ENCODE measurements at places on chromosomes 11 and 22.
A peak's percentile ranks its signal among the peaks of the same experiment; 100 is the strongest.

DNA sequence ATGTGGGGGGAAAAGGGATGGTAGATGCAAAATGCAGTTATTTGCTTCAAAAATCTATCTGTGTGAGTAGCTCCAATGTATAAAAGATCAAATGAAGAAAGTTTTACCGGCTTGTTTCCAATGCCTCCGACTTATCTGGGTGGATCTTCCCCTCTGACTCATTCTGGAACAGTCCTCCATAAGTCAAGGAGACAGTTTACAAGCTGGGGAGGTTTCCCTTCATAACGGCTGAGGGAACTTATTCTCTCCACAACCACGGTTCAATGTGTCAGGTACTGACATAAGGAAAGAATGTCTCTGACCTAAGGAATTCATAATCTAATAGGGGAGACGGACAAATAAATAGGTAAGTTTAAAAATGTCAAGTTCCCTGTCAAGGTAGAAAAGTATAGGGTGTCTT is 49.7 kb upstream of the BIRC3 start:
- no peak for DNase-seq

GRCh38 chr22:25021409-25021808 is 68.9 kb downstream of the KIAA1671 start:
- no peak for DNase-seq

GRCh38 chr11:34620820-34621792 is at the start of gene EHF:
Gene EHF, plus strand, starts transcription at chr11:34621093. Its CDS starts 21,538 bp downstream, at chr11:34642631.
- DNase-seq: no peak

GRCh38 chr22:44383652-44384562 is 71.2 kb upstream of the SHISAL1 start:
- no peak for DNase-seq

DNA sequence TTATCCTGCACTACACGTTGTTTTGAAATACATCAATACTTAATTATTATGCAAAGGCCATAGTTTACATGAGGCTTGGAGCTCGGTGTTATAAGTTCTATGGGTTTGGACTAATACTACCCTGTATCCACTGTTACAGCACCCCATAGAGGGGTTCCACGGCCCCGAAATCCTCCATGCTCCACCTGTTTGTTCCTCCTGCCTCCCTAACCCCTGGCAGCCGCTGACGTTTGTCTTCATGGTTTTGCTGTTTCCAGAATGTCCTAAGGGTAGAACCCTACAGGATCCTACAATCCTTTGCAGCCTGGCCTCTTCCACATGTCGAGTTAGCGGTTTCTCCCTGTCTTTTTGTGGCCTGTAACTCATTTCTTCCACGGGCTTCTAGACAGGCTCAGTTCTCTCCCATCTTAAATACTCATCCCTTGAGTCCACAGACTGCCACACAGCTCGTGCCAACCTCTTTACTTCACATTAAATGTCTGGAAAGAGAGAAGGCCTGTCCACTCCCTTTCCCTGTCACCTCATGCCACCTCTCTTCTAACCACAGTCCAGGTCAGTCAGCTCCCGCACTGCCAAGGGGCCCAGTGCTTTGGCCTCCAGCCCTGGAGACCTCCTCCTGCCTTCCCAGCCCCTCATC is 42.4 kb upstream of the TH start:
- no peak for DNase-seq

DNA sequence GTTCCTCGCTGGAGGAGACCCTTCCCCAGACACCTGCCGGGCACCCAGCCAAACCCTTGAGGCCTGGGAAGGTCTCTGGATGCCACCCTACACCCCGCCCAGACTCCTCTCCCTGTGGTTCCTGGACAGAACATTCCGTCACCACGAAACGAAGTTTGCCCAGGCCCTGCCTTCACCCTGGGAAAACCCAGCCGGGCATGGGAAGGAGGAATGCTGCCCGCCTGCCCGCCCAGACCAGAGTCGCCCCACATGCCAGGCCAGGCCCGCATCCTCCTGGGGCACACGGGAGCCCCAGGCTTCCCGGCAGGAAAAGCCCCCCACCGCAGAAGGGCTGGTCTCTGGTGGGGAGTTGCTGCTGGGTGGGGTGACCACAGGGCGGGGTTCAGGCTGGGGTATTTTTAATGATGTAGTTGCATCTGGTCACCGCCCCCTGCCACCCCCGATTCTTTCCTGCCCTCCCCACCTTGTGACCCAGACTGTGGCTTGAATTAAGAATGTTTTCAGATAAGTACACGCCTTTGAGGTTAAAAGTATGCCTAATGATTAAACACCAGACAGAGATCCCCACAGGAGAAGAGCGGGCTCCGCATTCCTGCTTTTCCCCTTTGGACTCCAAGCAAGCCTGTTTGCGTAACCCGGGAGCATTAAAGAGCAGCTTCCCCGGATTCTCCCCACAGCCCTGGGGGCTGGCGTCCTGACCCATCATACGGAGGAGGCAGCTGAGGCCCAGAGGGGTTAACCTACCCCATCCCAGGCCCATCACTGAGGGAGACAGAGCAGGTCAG is 44.6 kb upstream of the PPARA start:
- DNase-seq: peak; percentile 94

DNA sequence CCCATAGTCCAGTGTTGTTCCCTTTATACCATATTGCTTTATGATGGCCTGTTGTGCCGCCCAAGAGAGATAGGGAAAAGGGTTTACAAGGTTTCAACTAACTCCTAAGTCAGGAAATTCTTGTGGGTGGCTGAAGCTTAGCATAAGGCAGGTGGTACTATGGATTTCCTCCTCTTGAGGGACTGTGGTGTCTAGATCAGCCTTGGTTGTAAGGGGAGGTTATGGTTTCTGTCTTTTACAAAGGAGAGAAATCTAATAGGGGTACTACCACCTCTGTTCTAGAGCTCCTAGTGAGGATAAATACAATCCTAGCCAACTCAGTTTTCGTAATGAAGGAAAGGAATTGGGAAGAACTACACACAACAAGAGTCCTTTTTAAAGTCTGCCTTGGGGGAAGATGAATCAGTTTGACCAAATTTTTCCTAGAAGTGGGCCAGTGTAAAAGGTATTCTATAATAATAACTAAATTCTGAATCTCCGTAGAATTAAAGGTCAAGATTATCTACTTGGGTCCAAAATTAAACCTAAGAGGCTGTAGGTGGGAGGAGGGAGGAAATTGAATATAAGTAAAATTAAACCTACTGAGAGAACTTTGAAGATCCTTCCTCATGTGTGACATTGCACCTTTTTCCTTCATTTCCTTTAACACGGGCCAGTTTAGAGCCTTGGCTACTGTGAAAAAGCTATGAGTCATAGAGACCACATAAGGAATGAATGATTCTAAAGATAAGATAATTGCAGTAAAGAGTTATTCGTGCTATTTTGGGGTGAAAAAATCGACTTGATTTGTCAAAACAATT is 17.2 kb downstream of the DLAT start:
- no peak for DNase-seq

DNA sequence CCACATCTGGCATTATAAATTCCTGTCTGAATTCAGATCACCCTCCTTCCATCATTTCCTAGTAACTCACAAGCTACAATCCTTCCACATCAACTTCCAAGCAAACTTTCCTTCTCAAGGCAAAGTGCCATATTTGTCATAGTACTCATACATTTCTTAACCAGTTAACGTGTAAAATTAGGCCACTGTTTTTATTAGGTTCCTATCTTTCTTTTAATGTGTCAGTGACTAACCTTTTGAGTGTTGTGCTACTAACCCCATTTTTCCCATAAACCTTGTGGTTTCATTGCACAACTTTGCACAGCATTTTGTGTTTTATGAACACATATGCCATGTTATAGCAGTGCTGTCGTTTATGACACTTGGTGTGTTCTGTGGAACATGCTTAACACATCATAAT is 90.1 kb downstream of the KIF18A start:
- no peak for DNase-seq

- no peak for DNase-seq
These were observed 342 bp downstream of the EFCAB6 start for GRCh38 chr22:43811777-43812148.

- DNase-seq: peak; percentile 55
These were observed 77.4 kb upstream of the WNT7B start for GRCh38 chr22:46054091-46055073.

- DNase-seq: no peak
These were observed 5.4 kb upstream of the KCNJ4 start for GRCh38 chr22:38460426-38460840.

DNA sequence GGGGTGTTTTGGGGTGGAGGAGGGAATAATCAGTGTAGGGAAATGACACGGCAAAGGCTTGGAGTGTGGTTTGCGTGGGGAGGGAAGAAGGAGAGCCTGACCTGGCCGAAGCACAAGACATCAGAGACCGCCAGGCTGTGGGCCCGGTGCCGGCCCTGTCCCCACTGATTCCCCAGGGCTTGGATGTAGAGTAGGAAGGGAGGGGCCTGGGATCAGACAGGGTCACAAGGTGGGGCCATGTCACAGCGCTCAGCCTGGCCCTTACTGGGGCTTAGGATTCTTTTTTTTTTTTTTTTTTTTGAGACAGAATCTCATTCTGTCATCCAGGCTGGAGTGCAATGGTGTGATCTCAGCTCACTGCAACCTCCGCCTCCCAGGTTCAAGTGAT is 9.8 kb downstream of the PICK1 start:
- no peak for DNase-seq

GRCh38 chr11:2375341-2375853 is 1.7 kb upstream of the CD81 start:
- no peak for DNase-seq

- DNase-seq: peak; percentile 71
These were observed 157.0 kb upstream of the TIMP3 start for GRCh38 chr22:32644252-32645100.

- no peak for DNase-seq
These were observed 6.3 kb upstream of the NDUFC2 start for GRCh38 chr11:78085972-78086371.

DNA sequence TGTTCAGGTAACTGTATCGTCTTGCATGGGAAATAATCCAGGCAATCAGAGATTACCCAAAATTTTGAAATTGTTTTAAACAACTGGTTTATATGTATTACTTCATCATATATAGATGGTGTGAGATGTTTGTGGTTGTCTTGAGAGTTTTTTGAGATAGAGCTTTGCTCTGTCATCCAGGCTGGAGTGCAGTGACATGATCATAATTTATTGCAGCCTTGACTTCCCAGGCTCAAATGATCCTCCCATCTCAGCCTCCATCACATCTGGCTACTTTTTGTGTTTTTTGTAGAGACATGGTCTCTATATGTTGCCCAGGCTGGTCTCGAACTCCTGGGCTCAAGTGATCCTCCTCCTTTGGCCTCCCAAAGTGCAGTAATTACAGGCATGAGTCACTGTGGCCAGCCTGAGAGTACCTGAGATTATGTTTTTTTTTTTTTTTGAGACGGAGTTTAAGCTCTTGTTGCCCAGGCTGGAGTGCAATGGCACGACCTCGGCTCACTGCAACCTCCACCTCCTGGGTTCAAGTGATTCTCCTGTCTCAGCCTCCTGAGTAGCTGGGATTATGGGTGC is 11.5 kb downstream of the CTNND1 start:
- DNase-seq: no peak

- DNase-seq: no peak
These were observed 61.2 kb downstream of the CLPB start for GRCh38 chr11:72373163-72373562.

- DNase-seq: no peak
These were observed 357.4 kb downstream of the INSC start for GRCh38 chr11:15471895-15472799.

- no peak for DNase-seq
These were observed 20.1 kb downstream of the SMARCB1 start for GRCh38 chr22:23806837-23807236.

DNA sequence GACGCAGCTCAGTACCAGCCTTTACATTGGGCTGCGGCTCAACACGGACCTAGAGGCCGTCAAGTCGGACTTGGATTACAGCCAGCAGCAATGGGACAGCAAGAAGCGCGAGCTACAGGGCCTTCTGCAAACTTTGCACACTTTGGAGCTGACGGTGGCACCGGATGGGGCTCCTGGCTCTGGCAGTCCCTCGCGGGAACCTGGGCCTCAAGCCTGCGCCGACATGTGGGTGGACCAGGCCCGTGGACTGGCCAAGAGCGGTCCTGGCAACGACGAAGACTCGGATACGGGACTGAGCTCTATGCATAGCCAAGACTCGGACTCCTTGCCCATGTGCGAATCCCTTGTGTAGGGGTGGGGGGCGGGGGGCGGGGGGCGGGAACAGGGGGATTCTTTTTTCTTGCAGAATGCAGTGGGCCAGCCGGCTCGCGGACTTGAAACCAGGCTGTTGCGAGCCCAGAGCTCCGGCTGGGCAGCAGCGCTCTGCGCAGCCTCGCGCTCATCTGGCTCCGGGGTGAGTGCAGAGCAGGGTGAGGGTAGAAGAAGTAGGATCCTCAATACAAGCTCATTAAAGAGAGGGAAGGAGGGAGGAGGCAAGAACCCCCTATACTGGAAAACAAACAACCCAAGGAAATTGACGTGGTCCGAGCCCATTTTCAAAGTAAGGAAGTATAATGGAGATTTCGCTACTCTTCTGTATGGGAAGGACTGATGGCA is 1.8 kb downstream of the RASSF10 start:
- no peak for DNase-seq

DNA sequence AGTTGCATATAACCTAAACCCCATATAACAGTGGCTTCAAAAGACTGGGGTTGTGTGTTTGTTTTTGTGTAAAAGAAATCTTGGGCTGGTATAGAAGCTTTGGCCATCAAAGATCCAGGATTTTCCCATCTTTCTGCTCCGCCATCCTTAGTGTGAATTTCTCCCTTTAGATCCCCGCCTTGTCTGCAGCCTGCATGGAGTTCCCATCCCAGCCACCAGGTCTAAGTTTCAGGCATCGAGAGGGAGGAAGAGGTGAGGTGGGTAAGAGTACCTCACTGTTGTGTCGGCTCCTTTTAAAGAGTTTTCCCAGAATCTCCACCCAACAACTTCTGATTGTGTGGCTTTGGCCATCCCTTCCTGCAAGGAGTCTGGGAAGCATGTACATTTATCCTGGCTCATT is 195.5 kb upstream of the SORL1-AS1 start:
- no peak for DNase-seq

DNA sequence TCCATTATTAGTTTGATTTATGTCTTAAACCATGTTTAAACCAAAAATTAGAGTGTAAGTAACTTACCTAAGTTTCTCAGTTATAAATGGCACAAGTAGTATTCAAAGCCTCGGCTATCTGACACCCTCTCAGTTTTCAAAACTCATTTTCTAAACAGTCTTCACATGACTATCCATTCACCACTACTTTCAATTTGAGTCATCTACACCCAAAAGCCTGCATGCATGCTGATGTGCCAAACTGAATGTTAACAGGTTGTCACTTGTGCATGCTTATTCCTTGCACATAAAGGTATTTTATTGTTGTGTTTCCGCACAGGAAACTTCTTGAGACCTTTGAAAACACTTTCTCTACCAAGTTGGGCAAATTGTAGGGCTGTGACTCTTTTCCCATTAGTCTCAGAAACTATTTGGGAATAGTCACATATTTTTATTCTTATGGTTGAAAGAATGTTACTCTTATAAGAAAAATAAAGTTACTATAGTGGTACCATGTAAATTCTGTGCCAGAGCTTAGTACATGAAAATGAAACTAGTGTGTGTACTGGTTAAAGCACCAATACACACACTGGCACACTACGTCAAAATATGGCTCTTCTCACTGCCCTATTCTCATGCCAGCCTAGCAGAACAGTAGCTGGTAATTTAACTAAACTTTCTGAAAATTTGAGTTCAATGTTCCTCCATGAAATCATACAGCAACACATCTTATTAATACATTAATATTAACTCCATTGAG is 2.2 kb upstream of the OR51E2 start:
- no peak for DNase-seq

- no peak for DNase-seq
These were observed 27.8 kb downstream of the CEP295 start for GRCh38 chr11:93689240-93689639.

GRCh38 chr11:92267278-92267677 is 42.7 kb downstream of the FAT3 start:
- DNase-seq: no peak

Data from HuH-7.5 (cell line).